Stimulated activated CD4-positive, alpha-beta T cell treated with anti-CD3 and anti-CD28 coated beads, Interleukin-12 subunit alpha, Interleukin-12 subunit beta, amount 100 ng/mL, for 24 hours (primary cell): ENCODE measurements at places on chromosomes 5 and 9.

- no peak for DNase-seq
These were observed 27.5 kb downstream of the ERP44 start for GRCh38 chr9:100071271-100071670.

GRCh38 chr5:156704139-156704538 is 146.0 kb upstream of the PPP1R2B start:
- DNase-seq, result no peak

DNA sequence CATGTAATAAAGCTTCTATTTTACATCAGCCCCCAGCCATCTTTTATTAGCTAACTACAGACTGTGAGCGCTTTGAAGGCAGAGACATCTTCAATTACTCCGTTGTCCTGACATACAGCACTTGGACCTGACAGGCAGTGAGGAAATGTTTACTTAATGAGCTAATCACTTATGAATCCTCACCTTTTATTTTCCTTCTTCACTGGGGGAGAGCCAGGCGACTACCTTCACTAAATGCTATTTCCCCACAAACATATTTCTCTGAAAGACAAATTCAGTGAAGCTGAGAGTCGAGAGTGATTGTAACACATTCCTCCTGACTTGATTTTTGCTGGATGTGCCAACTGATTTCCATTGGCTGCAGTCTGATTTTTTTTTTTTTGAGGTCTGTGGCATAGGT is 192.1 kb upstream of the CLINT1 start:
- no peak for DNase-seq

DNA sequence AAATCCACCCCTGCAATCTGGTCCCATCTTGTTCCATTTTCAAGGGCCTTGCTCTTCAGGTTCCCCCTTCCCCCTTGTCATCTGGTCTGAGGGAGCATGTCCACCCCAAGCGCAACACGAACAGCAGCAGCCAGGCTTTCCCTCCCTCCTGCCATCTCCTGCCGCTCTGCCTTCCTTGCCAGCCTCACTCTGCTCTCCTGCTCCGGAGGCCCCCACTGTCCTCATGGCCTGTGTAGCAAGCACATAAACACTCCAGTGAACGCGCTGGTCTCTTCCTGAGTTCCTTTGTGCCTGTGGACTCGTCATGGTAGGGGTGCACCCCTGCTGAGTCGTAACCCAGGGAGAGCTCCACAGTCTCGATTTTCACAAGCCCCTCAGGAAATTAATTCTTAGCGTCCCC is 29.9 kb downstream of the TENT4A start:
- DNase-seq, result no peak

- no peak for DNase-seq
These were observed 4.5 kb upstream of the PDLIM4 start for GRCh38 chr5:132253008-132253441.

DNA sequence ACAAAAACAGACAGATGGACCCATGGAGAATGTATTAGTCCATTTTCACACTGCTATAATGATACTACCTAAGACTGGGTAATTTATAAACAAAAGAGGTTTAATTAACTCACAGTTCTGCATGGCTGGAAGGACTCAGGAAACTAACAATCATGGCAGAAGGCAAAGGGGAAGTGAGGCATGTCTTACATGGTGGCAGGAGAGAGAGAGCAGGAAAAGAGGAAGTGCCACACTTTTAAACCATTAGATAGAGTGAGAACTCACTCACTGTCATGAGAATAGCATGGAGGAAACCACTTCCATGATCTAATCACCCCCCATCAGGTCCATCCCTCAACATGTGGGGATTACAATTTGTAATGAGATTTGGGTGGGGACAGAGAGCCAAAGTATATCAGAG is 808.9 kb downstream of the CDH12 start:
- no peak for DNase-seq

GRCh38 chr9:120391691-120392090 is 188.3 kb downstream of the CDK5RAP2 start:
- DNase-seq, result no peak

GRCh38 chr9:15735083-15735857 is 182.4 kb downstream of the CCDC171 start:
- no peak for DNase-seq

- no peak for DNase-seq
These were observed 539.9 kb downstream of the DMRTA1 start for GRCh38 chr9:22986556-22986955.

DNA sequence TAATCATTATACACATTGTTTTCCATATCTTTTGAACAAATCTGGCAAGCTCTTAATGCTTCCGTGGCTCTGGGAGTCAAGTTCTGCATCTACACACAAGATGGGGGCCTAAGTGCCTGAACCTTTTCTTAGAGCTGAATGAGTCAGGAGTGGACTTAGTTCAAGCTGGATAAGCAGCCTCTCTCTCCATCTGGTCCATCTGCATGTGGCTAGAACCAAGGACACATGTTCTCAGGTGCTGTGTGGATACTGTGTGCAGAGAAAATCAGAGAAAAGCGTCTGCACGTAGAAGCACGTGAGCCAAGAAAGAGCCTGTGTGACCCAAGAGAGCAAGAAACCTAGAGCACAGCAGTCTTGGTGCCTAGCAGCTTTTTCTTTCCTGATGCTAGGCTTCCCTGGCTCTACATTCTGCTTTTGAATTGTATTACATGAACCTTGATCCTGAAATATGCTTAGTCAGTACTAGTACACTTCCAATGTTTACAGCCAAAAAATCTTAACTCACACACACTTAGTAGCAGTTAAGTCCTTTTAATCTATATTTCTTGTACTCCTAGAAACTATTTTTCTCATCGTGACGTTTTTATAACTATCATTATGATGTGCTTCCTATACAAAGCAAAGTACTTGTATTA is 1798.9 kb downstream of the MAT2B start:
- DNase-seq, result no peak

DNA sequence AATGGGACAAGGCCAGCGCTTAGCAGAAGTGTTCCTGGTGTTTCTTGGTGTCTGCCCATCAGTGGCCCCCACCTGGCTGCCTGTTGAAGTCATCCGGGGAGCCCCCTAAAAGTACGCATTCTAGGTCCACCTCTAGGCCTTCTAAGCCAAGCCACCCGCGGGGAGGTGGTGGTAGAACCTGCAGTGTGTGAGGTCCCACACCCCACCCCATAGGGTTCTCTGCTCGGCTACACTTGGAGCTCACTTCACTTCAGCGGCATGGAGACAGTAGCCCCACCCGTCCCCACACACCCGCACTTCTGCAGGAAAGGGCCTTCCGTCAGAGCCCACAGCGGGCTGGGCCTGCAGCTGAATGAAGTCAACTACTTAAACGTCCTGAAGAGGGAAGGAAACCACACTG is 29.6 kb upstream of the FCN2 start:
- no peak for DNase-seq

DNA sequence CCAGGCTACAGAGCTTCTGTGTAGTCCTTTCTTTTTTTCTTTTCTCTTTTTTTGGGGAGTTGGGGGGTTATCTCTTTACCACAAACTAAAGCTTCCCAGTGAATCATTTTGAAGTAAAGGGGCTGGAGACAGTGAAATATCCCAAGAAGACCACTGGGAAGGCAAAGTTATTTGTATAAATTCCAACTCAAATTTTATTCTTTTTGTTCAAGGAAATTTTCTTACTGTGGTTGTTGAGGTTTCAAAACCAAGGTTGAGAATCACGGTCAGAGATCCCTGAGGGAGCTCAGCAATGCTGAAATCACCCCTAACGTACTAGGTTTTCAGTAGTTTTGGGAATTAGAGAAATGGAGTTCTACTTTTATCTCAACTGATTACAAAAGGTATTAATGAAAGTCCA is 175.7 kb downstream of the ARHGEF28 start:
- DNase-seq, result no peak

GRCh38 chr5:167319243-167319642 is 972.2 kb upstream of the WWC1 start:
- no peak for DNase-seq

GRCh38 chr5:95900383-95900958 is 61.2 kb downstream of the ELL2 start:
- no peak for DNase-seq

- no peak for DNase-seq
These were observed 89.3 kb downstream of the ZCCHC7 start for GRCh38 chr9:37209431-37210386.

- DNase-seq, result no peak
These were observed 66.5 kb downstream of the PTCD2 start for GRCh38 chr5:72386639-72387038.

- no peak for DNase-seq
These were observed 14.9 kb upstream of the FCN1 start for GRCh38 chr9:134932606-134933005.

GRCh38 chr5:110063640-110064602 is 374.2 kb downstream of the MAN2A1 start:
- DNase-seq, result no peak

- DNase-seq, result no peak
These were observed 77.9 kb upstream of the PIK3R1 start for GRCh38 chr5:68137511-68138140.
